ENCODE measurements at places on chromosomes 1 and 21.

GRCh38 chr1:1347663-1348419, 1.4 kb downstream of the DVL1 start:
- DNase-seq, result no peak

DNA sequence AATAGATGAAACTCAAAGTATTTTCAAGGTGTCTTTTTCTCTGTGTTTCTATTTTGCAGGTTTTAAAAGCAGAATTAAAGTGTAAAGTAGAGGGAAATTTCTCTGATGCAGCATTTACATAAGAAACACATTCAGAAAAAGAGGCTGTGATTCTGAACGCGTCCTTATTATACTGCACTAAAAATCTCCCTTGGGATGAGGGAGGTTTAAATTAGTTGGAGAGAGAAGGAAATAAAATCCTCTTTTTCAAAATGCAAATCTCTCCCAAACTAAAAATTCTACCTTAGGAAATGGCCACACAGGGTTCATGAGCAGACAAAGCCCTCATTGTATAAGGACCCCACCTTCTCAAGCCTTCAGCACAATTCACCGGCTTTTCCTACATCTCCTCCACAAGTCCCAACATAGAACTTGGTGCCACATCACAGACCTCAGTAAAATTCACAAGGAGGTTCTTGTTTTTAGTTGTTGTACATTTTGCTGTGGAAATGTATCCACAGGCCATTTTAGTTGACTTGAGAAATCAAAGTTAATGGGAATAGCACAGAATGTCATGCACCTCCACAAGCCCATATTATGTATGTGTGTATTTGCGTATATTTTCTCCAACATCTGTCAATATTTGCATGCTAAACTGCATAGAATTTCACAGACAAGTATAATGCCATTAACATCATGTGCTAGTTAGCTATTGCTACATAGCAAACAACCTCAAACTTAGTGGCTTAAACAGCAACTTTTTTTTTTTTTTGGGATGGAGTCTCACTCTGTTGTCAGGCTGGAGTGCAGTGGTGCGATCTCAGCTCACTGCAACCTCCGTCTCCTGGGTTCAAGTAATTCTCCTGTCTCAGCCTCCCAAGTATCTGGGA, 59.8 kb downstream of the MAB21L3 start:
- DNase-seq, result no peak

DNA sequence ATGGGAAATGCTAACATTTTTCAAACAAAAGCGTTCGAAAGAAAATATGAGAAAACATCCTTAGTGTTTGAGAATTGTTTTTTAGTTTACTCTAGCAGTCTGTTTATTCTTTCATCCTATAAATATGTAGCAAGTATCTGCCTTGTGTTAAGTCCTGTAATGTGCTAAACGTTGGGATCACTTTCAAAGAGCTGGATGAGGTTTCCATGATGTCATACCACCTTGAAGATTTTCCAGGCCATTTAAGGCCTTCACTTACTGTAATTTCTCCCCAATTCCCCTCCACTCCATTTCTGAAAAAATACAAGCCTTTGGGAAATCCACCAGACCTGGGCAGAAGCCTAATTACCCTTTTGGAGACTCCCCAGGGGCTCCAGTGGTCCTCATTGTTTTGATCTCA, 24.2 kb upstream of the CTBS start:
- DNase-seq, result no peak

GRCh38 chr21:30129246-30129645, 37.4 kb downstream of the CLDN17 start:
- no peak for DNase-seq

DNA sequence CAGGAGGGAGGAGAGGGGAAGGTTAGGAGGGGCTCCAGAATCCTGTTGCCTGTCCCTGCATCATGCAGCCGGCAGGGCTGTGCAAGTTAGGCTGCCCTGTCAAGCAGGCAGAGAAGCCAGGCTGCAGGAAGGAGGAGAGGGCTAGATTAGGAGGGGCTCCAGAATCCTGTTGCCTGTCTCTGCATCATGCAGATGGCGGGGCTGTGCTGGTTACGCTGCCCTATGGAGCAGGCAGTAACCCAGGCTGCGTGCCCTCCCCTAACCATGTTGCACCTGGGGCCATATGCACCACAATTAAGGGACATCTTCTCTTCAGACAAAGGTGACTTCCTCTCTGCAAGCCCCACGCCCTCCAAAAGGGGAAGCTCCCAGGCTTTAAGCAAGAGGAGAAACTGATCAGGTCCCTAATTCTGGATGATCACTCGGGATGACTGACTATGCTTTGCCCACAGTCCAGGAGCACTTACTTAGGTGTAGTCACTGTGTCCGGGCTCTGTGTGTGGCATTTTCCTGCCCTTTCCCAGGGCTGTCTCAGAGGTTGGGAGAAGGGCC, 457.4 kb downstream of the SETD4 start:
- no peak for DNase-seq

All from CD4-positive, alpha-beta T cell treated with Interleukin-21 for 1 hour (primary cell).